ENCODE measurements at places on chromosomes 16 and 17.

DNA sequence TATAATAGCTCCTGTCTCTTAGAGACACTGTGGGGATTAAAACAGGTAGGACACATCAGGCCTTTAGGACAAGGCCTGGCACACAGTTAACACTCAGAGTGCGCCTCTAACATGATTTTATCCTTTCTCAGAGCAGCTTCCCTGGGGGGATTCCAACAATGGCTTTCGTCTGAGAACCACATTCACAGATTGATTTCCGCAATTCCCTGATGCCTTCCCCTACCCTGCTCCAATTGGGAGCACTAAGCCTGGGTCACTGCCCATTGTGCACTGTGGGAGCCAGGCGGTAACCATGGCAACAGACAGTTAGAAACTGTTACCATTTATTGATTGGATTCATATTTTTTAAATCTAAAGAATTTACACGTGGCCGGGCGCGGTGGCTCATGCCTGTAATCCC lies 5.9 kb upstream of the ALKBH5 start:
- no peak for DNase-seq

DNA sequence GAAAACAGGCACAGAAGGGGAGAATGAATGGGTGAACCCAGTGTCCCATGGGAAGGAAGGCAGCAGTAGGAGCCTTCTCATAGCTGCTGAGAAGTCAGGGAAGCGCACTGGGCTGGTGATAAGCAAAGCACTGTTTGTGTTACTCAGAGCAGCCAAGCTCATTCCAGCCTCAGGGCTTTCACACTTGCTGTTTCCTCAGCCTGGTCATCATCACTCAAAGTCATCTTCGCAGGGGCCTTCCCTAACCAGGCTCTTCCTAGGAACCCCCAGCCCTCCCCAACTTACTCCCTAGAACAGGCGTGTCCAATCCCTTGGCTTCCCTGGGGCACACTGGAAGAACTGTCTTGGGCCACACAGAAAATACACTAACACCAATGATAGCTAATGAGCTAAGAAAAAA lies 32.1 kb upstream of the LONP2 start:
- DNase-seq, result no peak

GRCh38 chr17:55533608-55534007 lies 22.4 kb upstream of the SMIM36 start:
- no peak for DNase-seq

DNA sequence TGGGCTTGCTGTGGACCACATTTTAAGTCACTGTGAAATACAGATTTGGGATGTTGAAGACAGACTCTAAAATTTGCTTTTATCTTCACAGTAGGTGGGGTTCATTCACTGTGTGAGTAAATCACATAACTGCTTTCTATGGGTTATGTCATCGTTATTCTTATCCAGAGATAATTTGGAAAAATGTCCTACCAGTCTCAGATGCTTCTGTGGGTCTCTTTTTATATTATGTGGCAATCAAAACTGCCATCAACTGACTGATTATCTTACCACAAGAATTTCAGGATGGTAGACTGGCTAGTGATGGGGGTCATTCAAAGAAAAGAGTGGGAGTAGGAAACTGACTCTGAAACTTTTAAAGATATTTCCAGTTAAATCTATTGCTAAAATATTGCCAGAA lies 3.1 kb downstream of the HSBP1 start:
- DNase-seq, result no peak

- DNase-seq, result no peak
Observed at GRCh38 chr16:89613231-89613953, at the start of gene DPEP1. TSS of gene DPEP1 (plus strand) at chr16:89613642. CDS start at chr16:89630411, 16,769 bp downstream.

All from stimulated activated CD4-positive, alpha-beta T cell treated with anti-CD3 and anti-CD28 coated beads, Interleukin-2, amount 100 ng/mL, for 24 hours (primary cell).